ENCODE measurements at places on chromosomes 13 and 19.
A peak's percentile ranks its signal among the peaks of the same experiment; 100 is the strongest.

DNA sequence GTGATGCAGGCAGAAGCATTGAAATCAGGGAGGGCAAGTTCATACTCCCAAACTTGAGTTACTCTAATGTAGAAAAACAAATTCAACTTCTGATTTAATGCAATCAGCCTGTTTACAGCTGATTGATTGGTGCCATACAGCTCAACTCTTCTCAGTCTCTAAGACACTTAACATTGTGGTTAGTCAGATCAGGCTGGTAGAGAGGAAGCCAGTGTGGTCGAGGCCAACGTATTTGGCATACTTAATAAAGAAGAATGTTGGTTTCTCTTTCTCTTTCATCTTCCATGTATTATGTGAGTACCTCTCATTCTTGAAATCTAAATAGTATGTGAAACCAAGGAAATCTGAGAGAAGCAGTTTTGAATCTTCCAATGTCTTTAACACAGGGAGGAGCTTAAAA is 255.0 kb upstream of the SLITRK1 start:
- peak; percentile 9 for DNase-seq

DNA sequence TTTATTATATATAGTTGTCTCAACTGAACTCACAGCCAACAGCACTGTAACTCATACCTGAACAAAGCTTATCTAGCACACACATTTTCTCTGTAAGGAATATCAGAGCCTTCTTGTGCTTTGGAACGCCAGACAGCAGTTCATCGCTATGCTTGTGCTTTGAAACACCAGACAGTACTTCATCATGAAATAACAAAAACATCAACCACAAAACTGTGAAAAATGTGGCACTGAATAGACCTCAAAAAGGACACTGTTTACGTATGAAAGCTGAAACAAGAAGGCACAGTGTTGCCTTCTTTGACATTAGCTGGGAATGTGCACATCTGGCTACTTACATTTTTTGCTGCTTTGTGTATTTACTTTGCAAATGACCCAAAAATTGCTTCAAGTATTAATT is 160.2 kb downstream of the PDS5B start:
- no peak for DNase-seq

DNA sequence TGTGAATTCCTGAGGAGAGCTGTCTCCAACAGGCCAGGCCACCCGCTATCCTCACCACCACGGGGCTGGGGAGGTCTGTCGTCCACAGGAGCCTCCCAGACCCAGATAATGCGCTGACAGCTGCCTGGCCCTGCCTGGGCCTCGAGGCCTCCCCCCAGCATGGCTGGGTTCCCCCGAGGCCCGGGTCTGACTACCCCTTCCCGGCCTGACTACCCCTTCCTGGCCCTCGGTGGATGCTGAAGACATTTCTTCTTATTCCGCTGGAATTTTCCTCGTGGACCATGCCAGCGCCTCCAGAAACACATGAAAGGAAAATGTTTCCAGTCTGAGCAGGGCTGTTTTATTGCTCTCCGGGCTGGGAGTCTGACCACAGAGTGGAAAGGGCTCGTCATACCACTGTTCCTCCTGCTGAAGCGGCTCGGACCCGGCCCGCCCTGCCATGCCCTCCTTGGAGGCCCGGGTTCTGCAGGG is 16.8 kb upstream of the COMP start:
- no peak for DNase-seq

GRCh38 chr19:52542984-52543664 is 15.7 kb downstream of the ZNF808 start:
- no peak for DNase-seq

GRCh38 chr19:32652894-32653598 is 21.9 kb downstream of the ANKRD27 start:
- no peak for DNase-seq

DNA sequence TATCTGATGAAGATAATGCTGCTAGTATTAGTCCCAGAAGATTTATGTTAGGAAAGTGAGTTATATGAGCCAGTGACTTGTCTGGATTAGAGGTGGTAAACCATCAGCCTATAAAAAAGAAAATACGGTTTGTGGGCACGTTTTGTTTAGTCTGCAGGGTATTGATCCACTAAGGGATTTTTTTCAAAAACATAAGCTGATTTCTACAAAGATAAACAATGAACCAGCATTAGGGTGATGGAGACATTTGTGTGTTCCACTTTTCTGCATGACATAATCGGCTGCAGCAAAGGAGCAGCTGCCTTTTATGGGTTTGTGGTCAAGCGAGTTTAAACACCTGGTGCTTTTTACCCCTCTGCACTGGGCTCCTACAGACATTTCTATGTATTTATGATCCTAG is 836.4 kb upstream of the GPC6 start:
- DNase-seq = no peak

DNA sequence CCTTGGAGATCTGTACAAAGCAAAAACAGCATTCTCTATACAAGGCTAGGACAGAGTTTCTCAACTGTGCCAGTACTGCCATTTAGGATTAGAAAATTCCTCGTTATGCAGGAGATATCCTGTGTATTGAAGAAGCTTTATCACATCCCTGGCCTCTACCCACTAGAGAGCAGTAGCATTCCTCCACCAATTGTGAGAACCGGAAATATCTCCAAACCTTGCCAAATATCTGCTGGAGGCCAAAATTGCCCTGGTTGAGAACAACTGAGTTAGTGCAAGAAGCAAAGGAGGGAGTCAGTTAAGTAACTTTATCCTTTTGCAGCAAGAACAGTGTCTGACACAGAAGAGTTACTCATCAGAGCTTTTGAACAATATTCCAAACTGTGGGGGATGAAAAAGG is 16.2 kb upstream of the FREM2 start:
- DNase-seq = no peak

GRCh38 chr13:57314897-57315520 is 148.0 kb downstream of the PRR20E start:
- DNase-seq = no peak

DNA sequence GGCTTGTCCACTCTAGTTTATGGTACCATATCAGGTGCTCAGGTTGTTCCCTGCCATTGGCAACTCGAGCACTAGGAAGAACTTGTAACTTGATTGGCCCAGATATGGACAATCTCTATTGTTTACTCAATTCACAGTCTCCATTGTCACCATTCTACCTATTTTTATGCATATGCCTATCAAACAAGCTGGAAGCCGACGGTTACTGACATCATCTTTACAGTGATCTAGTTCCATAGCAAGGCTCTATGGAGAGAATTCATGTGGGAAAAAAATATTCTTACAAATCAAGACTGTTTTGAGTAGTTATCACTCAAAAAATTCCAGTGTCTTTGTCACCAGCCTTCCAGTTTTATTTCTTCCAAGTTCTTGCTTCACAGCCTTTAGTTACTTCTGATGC is 1006.2 kb upstream of the PRR20A start:
- DNase-seq = no peak

DNA sequence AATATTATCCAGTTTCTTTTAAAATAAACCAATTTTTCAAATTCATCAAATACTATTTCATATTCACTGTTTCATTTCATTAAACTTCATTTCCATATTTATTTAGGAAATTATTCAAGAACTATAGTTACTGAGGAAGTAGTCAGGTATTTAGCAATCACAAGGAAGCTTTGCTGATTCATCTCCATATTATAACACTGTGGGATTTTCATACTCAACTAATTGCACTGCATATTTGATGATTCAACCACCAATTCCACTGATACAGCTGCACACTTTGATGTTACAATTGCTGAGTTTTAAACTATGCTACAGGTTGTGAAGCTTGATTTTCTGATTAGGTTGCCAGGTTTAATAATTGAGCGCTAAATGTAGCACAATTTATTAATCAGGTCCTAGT is 556.8 kb upstream of the SLITRK1 start:
- DNase-seq = no peak

DNA sequence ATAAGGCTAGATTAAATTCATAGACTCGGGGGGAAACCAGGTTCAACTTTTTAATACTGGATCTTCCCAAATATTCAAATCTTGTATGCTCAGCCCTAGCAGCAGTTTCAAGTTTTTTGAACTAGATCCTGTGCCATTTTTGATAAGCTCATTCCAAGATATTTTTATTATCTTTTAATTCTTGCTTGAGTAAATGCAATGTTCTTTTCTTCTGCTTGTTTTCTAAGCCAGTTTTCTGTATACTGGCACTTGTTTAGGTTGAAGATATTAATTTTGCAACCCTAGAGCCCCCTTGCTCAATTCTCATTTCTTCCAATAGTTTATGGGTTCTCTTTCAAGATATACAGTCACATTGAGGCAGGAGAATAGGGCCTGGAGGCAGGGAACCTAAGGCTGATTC is 13.1 kb upstream of the PNMA8C start:
- DNase-seq = no peak

DNA sequence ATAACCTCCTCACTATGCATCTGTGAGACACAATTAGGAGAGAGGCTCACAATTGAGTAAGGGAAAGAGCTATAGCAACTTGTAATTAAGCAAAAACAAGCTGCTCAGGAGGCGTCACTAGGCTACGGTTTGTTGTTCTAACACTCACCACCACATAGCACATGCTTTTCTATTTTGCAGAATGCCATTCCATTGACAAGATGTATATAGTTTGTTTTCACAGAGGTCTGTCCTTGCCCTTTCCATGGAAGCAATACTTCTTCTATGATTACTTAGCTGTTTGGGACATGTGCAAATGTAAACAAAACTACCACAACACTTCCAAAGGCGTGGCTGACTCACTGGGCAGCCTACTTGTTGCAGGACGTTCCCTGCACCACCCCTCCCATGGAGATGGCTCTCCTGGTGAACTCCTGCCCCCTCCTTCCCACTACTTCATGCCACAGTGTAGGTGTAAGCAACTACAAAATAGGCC is 33.9 kb upstream of the FAM216B start:
- DNase-seq = no peak

DNA sequence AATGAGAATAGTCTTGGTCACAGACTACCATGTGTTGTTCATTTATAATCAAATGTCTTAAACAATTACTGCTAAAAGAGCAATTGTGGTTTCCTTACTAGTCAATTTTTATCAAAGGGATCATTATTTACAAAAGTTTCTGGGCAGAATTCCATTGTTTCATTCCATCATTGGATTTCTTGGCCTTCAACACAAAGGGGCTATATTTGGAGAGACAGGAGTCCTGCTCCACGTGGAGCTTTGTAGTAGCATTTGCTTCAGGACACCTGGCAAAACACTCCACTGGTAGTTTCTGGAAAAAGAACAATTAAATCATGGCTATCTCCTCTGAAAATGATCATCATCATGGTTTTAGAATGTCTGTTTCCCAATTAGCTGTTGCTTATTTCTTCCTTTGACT is 22.3 kb upstream of the STARD13 start:
- no peak for DNase-seq

DNA sequence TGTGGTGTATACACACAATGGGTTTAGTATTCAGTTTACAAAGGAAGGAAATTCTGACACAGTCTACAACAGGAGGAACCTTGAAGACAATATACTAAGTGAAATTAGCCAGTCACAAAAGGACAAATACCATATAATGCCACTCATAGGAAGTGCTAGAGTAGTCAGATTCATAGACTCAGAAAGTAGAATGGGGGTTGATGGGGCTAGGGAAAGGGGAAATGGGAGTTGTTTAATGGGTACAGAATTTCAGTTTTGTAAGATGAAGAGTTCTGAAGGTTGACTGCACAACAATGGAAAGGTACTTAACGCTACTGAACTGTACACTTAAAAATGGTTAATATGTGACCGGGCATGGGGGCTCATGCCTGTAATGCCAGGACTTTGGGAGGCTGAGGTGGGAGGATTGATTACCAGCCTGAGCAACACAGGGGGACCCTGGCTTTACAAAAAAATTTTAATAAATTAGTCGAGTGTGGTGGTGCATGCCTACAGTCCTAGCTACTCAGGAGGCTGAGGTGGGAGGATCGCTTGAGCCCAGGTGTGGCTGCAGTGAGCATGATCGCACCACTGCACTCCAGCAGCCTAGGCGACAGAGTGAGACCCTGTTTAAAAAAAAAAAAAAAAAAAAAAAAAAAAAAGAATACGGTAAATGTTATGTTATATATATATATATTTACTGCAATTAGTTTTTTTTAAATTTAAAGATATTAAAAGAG is 45.0 kb downstream of the SLC15A1 start:
- no peak for DNase-seq

- no peak for DNase-seq
Observed at GRCh38 chr19:8307400-8307964, 676 bp downstream of the CD320 start.

GRCh38 chr13:86438034-86438433 is 638.8 kb upstream of the SLITRK6 start:
- DNase-seq = no peak

DNA sequence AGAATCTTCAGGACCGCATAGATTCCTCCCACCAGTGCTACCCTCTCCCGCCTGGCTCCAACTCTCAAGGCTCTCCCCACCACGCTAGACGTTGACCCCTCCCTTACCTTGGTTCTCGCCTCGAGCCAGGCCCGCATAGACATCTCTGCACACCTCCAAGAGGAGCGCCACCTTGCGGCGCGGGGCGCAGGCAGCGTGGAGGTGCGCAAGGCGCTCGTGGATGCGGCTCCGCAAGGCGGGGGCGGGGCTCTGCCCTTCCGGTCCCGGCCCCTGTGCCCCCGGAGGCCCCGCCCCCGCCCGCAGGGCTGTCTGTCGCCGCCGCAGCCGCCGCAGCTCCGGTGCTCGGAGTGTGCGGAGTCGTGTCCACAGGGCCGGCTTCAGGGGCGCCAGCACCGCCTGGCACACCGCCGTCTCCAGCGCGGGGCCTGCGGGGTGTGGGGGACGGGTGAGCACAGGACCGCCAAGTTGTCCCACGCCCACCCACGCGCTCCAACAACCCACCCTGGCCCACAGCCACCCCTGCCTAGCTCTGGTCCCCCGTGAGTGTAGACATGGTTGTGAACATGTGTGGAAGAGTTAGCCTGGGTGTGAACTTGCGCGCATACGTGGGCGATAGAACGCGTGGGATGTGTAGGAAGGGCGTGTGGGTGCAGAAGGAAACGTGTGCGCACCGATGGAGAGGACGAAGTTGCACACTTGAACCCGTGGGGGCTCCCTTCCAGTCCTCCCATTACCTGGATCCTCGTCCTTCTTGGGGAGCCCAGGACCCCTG is 8.1 kb downstream of the RINL start:
- peak; percentile 85 for DNase-seq

DNA sequence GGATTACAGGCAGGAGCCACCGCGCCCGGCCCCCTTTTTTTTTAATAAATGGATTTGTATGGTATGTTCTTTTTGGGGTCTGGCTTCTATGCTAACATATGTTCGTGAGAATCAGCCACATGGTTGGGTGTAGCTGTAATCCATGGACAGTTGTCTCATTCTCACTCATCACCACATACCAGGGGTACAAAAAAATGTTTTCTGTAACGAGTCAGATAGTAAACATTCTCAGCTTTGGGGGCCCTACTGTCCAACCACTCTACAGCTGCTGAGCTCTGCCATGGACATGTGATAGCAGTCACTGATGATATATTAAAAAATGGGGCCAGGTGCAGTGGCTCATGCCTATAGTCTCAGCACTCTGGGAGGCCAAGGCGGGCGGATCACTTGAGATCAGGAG is 5.1 kb upstream of the RETN start:
- DNase-seq = no peak

All from activated CD4-positive, CD25-positive, alpha-beta regulatory T cell treated with anti-CD3 and anti-CD28 coated beads, Interleukin-2, amount 50 U/mL, for 16 hours (primary cell).